ENCODE measurements at places on chromosomes 7 and 10.
A peak's percentile ranks its signal among the peaks of the same experiment; 100 is the strongest.

DNA sequence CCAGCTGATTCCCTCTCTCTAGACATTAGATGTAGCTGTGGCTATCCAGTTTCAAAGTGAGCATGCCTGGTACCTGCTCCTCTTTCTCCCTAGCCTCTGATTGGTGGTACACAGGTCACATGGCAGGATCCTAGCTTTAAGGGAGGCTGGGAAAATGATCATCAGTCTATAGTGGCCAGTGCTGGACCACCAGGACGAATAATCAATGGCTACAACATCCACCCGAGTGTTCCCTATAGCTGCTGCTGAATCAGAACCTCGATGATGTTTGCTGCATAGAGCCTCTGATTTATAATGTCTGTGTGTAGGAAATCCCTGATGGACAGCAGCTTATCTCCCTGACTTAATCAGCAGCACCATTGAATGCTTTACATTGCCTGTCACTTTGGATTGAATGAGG lies 28.9 kb upstream of the LMTK2 start:
- H3K4me1 ChIP-seq = no peaks in the 10 kb centered on the region
- no peak overlapping the region for H3K4me3 ChIP-seq
- H3K27ac ChIP-seq = no peak overlapping the region
- DNase-seq = no peak

DNA sequence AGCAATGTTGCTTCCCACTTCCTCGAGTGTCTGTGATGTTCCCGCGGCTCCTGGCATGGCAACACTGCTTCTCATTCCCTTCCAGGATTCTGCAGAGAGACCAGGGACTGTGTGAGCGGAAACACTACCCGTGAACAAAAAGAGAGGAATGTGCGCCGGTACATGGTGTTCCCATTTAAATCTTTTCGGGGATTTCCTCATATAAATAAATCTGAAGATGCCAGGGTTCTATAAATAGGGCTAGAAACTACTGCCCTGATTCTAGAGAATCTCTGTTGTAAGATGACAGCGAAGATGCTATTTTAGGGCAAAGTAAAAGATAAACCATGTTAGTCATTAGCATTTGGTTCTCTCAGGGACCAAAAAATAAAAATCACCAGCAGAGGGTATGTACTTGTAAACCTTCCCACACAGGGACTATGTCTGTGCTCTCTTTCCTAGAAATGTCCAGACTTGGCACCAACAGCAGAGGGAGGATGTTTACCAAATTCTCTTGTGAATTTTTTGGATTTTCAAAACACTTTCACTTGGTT lies 92.2 kb upstream of the DDC start:
- no peak overlapping the region for H3K4me3 ChIP-seq
- peaks cover 23% of the 10 kb centered on the region for H3K36me3 ChIP-seq
- no peak for DNase-seq
- no peaks in the 10 kb centered on the region for H3K27me3 ChIP-seq
- peak overlapping the region; percentile 58 for H3K27ac ChIP-seq

DNA sequence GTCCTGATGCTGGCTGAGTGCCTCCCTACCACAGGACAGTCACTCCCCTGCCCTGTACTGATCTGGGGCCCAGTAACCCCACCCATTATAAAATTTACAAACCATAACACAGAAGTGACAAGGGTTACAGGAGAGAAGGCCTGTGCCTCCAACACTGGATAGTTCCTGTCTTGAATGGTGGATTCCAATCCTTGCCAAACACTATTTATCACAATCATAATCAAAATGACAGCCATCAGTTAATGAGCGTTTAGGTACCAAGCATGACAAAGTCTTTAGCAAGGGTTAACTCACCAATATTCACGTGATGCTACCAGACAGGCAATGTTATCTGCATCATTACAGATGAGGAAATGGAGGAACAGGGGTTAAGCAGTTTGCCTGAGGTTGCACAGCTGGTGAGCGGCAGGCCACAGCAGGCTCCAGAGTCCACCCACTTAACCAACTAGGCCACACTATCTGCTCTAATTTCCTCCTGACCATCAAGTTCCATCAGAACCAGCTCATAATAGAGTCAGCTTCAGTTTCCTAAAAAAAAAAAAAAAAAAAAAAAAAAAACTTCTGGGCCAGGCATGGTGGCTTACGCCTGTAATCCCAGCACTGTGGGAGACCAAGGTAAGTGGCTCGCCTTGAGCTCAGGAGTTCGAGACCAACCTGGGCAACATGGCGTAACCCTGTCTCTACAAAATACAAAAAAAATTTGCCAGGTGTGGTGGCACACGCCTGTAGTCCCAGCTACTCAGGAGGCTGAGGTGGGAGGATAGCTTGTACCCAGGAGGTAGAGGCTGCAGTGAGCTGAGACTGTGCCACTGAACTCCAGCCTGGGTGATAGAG lies 14.2 kb downstream of the PDLIM1 start:
- peaks cover 16% of the 10 kb centered on the region for H3K4me1 ChIP-seq
- H3K27me3 ChIP-seq = no peaks in the 10 kb centered on the region
- no peak overlapping the region for H3K4me3 ChIP-seq
- peak overlapping the region; percentile 57 for H3K27ac ChIP-seq
- no peak for DNase-seq

GRCh38 chr7:64463636-64464375 lies 99.1 kb downstream of the ZNF680 start:
- DNase-seq = peak; percentile 50
- no peaks in the 10 kb centered on the region for H3K36me3 ChIP-seq
- peak overlapping the region; percentile 34 for H3K4me3 ChIP-seq
- H3K27me3 ChIP-seq = no peaks in the 10 kb centered on the region
- H3K27ac ChIP-seq = no peak overlapping the region
- no peaks in the 10 kb centered on the region for H3K4me1 ChIP-seq

GRCh38 chr7:55094092-55094690 lies 75.4 kb downstream of the EGFR start:
- no peak for DNase-seq
- H3K36me3 ChIP-seq = no peaks in the 10 kb centered on the region
- no peak overlapping the region for H3K27ac ChIP-seq
- H3K27me3 ChIP-seq = no peaks in the 10 kb centered on the region
- no peak overlapping the region for H3K4me3 ChIP-seq

DNA sequence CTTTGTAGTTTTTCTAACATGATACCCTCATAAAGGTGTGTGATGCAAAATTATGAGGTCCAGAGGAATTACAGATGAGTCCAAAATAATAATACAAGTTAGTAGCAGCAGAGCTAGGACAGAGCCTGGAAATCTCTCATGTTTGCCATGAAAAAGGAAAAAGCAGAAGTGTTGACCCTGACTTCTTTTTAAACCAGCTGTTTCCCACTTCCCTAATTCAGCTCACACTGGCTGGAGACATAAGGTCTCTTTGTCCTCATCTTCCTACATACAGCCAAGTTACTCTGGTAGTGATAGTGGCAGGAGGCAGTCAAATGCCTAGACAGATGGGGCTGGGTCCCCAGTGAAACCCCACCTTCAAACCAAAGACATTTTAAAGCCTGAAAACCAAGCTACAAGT lies 269.2 kb downstream of the C7orf25 start:
- DNase-seq = no peak
- H3K27ac ChIP-seq = no peak overlapping the region
- H3K36me3 ChIP-seq = no peaks in the 10 kb centered on the region
- H3K4me3 ChIP-seq = no peak overlapping the region

GRCh38 chr7:105766421-105767073 lies 109.9 kb downstream of the ATXN7L1 start:
- DNase-seq = no peak
- H3K4me1 ChIP-seq = no peaks in the 10 kb centered on the region

- no peak overlapping the region for H3K27ac ChIP-seq
- H3K4me3 ChIP-seq = no peak overlapping the region
- no peaks in the 10 kb centered on the region for H3K36me3 ChIP-seq
- H3K4me1 ChIP-seq = no peaks in the 10 kb centered on the region
These were observed 1219.8 kb downstream of the GATA3 start for GRCh38 chr10:9274206-9274755.

- no peak overlapping the region for H3K4me3 ChIP-seq
- H3K27ac ChIP-seq = no peak overlapping the region
- no peak for DNase-seq
- no peaks in the 10 kb centered on the region for H3K4me1 ChIP-seq
- no peaks in the 10 kb centered on the region for H3K27me3 ChIP-seq
- no peaks in the 10 kb centered on the region for H3K36me3 ChIP-seq
These were observed 83.2 kb upstream of the GPR22 start for GRCh38 chr7:107386548-107387102.

GRCh38 chr10:93267521-93267920 lies 193.8 kb downstream of the CYP26A1 start:
- no peak for DNase-seq
- H3K27me3 ChIP-seq = no peaks in the 10 kb centered on the region
- H3K36me3 ChIP-seq = no peaks in the 10 kb centered on the region
- H3K27ac ChIP-seq = no peak overlapping the region

DNA sequence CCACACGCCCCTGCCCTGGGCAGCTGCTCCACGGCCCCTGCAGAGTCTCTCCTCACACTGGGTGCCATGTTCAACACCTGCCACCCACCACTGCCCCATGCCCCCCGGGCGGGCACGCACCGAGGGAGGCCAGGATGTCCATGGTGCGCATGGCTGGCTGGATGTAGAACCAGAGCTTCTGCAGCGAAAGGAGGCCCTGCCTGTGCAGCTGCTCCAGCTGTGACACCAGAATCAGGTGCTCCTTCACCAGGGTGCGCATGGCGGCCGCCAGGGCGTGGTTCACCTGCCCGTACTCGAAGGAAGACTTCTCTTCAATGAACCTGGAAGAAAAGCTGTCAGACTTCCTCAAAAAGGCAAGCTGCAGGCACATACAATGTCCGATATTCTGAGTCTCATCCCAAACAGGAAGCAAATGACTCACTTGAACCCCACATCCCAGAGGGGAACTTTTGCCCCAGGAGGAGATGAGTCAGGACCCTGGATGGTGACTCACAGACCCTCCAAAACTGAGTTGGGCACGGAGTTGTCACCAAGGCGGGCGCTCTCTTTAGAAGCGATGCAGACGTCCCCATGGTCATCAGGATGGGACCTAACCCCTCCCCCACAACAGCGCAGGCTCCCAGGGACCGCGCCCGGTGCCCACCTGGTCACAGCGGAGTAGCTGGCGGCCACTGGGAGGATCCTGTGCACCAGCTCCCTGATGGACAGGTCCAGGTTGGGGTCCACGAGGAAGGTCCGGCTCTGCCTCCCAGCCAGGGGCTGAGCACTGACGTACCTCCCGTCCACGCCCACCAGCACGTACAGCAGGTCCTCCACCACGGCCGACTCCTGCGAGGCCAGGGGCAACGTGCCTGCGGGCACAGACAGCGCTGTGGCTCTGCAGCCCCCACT lies 15.5 kb downstream of the TUBGCP2 start:
- peak overlapping the region; percentile 60 for H3K27ac ChIP-seq
- H3K27me3 ChIP-seq = no peaks in the 10 kb centered on the region
- peaks cover 48% of the 10 kb centered on the region for H3K36me3 ChIP-seq
- no peak for DNase-seq

GRCh38 chr7:101593556-101593955 lies 35.5 kb downstream of the MYL10 start:
- no peak overlapping the region for H3K4me3 ChIP-seq
- no peaks in the 10 kb centered on the region for H3K27me3 ChIP-seq
- no peak for DNase-seq
- H3K36me3 ChIP-seq = no peaks in the 10 kb centered on the region

DNA sequence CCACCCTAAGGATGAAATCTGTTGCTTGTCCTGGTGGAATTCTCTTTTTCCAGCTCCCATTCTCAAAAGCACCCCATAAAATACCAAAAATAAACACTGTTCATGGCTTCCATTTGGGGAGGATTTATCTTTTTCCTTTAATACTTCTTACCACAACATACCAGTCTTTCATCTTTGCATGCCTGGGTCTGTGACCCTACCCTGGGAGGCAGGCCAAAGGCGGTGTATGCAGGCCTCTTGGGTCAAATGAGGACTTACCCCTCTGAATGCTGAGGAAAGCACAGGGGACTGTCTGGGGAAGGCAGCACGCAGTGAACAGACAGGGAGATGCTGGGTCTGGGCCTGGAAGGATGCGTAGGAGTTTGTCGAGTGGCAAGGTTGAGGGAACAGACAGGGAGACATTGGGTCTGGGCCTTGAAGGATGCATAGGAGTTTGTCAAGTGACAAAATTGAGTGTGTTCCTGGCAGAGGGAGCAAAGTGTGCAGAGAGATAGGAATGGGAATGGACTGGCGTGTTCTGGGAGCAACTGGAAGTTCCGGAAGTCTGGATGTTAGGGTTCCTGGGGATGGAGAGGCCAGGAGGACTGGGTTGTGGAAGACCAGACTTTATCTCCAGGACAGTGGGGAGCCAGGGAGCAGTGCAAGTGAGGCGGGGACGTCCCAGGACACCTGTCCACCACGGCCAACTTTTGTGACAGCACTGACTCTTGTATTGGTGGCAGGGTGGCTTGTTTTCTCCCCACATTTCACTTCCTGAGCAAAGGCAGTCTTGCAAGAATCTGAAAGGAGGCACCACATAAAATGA lies 40.8 kb downstream of the MYL10 start:
- H3K27ac ChIP-seq = no peak overlapping the region
- no peak overlapping the region for H3K4me3 ChIP-seq
- H3K4me1 ChIP-seq = no peaks in the 10 kb centered on the region
- no peaks in the 10 kb centered on the region for H3K36me3 ChIP-seq
- no peaks in the 10 kb centered on the region for H3K27me3 ChIP-seq
- DNase-seq = no peak

- no peak overlapping the region for H3K4me3 ChIP-seq
- peaks cover 7% of the 10 kb centered on the region for H3K4me1 ChIP-seq
- H3K36me3 ChIP-seq = peaks cover 6% of the 10 kb centered on the region
These were observed 31.4 kb upstream of the TRIM8 start for GRCh38 chr10:102612964-102613275.

DNA sequence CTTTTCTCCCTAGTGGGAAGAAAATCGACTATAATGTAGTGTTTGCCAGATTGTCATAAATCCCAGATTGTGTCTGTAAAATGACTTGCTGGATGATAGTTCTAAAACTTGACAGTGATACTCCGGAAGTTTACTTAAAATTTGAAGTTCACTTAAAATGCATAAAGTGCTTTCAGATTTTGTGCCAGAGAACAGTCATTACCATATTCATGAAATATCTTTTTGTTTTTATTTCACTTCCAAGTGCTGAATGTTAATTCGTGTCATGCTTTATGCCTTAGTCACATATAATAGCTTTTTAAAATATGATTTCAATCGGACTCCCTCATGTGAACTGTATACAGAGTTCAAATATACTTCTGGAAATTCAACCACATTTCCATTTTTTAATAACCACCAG lies 30.4 kb downstream of the PRPF18 start:
- no peak overlapping the region for H3K27ac ChIP-seq
- DNase-seq = no peak
- H3K4me3 ChIP-seq = no peak overlapping the region

GRCh38 chr7:46603780-46604179 lies 682.7 kb upstream of the IGFBP3 start:
- no peak overlapping the region for H3K4me3 ChIP-seq
- no peaks in the 10 kb centered on the region for H3K27me3 ChIP-seq

GRCh38 chr7:958221-959200 lies 4.0 kb upstream of the ADAP1 start:
- H3K4me3 ChIP-seq = no peak overlapping the region
- H3K4me1 ChIP-seq = peaks cover 15% of the 10 kb centered on the region
- no peaks in the 10 kb centered on the region for H3K27me3 ChIP-seq
- no peaks in the 10 kb centered on the region for H3K36me3 ChIP-seq
- no peak for DNase-seq
